ENCODE measurements at places on chromosomes 12 and 14.

GRCh38 chr14:101796016-101796415 lies 34.5 kb downstream of the PPP2R5C start:
- DNase-seq = no peak

- DNase-seq = peak; percentile 25
These were observed 41.8 kb upstream of the CLMN start for GRCh38 chr14:95361373-95362137.

DNA sequence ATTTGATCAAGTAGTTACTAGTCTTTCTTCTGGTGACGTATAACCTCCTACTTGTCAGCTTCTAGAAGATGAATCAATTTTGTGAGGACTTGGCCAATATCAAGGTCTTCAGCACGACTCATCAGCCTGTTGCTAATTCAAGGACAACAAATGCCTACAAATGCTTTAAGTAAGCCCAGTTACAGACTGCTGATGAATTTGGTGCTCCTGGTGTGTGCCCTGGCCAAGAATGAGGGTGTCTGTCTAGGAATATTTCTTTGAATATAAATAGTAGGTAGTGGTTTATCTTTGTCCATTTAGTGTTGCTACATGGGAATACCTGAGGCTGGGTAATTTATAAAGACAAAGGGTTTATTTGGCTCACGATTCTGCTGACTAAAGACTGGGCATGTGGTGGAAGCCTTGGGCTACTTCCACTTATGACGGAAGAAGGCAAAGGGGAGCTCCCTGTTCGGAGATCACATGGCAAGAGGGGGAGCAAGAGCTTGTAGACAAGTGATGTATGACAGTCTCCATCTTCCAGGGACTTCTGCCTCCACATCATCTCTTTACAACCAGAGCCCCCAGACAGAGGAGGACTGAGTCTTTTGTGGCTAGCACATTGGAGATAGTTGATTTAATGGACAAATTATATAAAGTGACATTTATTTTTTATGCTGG lies 180.2 kb downstream of the CRADD start:
- no peak for DNase-seq

DNA sequence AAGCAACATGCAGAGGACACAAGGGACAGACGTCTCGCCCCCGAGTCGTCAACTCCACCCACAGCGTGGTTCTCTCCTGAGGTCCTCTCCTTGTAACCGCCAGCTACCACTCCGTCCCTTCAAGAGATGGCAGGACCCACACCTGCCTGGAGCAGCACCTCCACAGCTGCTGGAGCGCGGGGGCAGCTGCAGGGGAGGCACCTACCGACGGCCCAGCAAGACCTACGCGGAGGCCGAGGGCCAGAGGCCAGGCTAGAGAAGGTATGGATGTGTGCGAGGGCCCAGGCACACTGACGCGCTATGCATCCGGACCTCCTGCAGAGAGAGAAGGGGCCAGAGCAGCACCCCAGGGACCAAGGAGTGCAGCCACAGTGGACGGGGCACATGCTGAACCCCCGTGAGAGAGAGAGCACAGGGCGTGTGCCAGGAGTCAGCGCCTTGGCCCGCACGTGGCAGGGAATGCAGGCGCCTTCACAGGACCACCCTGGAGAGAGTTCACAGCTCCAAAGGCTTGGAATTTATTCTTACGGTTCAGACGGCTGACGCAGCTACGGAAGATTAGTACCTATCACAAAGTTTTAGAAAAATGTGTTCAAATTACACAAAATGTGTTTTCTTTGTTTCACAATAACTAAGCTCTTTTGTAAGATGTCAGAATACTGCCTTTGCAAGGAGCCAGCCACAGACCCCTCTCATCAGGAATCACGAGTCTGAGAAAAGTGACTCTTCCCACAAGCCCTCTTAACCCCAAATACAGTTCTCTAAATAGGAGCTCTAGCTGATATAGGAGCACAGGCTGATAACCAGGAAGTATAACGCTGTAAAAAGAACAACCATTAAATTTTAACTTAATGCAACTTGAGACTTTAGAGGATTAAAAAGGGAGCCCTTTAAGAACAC lies 36.8 kb downstream of the CDC42BPB start:
- no peak for DNase-seq

DNA sequence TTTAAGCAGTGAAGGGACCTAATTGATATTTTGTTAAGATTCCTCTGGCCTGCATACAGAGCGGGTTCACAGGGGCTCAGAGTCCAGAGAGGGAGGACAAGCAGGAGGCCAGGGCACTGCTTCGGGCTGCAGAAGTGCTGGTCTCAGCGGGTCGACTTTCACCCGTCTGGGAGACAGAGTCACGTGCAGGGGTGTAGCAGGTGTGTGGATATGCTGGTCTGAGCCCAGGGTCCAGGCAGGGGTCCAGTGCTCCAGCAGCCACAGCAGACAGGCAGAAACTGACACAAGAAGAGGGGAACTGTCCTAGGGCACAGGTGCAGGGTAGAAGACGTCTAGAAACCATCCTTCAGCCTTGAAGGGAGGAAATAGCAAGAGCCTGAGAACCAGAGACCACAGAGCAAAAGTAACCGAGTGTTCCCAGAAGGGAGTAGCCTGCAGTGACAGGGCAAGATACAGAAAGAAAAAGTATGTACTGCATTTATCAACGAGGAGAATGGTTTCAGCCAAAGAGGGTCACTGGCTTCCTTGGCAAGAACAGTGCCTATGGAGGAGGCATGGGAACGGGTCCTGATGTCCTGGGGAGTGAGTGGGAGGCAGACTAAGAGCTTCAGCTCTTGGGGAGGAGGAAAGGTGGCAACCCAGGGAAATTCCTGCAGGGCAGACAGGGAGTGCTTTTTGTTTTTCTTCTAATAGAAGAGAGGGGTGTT lies 28.7 kb downstream of the FBXO21 start:
- no peak for DNase-seq

DNA sequence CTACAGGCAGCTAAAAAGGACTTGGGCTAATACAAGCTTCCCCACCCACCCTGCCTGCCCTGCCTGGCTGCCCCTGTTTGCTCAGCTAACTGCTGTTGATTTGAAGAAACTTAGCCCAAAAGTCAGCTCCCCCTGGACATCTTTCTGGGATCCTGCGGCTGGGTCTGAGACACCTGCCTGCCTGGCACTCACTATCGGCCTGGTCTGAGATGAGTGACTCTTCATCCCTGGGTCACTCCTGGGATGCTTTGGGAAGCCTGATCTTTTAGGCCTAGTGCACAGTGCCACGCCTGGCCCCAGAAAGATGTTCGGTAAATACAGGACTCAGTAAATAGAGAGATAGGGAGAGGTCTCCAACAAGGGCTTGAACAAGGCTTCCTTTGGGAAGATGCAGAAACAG lies 211.3 kb upstream of the DIO3 start:
- no peak for DNase-seq

DNA sequence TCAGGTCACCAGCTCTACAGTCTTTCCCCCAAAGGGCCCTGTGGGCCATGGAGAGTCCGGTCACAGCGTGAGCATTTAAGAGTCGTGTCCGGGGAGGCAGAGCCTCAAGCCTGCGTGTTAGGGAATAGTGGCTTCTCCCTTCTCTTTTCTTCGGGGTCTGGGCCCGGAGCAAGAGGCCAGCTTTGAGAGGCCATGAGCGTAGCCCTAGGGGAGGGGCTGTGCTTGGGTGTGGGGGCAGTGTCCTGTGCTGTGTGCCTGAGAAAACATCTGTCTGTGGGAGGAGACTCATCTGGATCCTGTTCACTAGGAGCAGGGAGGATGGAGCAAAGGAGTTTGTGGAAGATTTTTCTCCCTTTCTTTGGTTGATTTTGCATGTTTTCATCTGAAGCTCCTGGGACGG lies 5.3 kb downstream of the LRP1-AS start:
- no peak for DNase-seq

DNA sequence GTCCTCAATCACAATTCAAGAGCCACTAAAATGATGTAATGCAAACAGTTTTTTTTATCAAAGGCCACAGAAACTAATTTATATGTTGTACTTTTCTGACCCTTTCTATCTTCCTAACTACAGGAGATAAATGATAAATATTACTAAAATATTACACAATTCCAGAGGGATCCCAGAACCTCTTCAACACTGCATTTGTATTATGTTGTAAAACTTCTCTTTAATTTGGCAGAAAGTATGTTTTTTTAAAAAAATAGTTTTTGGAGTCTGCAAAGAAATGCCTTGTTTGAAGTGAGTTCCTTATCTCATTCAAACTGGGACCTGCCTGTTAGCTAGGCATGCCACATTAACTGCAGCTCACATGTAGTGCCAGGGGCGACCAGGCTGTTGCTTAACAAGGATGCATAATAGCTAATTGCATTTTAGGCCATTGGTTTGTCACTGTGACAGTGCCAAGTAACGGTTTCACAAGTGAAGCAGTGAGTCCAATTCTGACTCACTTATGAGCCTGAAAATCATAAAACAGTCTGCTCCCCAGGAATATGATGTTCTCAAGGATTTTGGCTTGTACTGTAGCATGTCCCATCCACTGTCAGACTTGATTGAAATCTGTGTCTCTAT lies 266.9 kb downstream of the KTN1 start:
- no peak for DNase-seq

DNA sequence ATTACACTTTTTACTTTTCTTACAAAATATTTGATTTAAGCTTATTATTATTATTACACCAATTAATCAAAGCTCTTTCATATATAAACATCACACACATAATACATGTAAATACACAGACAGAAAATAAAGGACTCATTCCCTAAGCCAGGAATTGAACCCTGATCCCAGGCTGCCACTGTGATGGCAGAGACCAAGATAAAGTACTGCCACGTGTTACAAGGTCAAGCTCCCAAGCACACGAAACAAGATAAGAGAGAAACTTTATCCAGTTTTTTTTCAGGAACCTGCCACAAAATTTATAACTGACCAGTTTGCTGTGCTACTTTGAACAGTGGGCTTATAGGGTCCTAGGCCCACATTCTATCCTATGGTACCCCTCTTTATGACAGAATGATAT lies 111.3 kb downstream of the EML1 start:
- no peak for DNase-seq

- no peak for DNase-seq
These were observed 134.9 kb downstream of the DPF3 start for GRCh38 chr14:72758993-72759392.

DNA sequence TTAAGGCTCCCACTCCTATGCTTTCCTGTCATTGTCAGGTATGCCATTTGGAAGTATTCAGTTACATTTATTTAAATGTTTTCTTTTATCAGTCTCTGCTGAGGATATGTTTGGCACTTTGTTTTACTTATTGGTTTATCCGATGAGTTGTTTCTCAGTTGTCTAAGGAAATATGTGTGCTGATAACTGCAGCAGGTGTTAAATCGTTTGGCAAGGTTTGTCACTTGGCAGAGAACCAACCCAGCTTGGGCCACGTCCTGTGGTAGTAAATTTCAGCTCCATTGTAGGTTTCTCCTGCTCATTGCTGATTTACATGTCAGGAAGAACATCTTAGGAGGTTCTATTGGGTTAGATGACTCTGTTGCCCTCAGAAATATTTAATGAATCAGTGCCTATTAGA lies 22.0 kb upstream of the MGST1 start:
- DNase-seq = no peak

DNA sequence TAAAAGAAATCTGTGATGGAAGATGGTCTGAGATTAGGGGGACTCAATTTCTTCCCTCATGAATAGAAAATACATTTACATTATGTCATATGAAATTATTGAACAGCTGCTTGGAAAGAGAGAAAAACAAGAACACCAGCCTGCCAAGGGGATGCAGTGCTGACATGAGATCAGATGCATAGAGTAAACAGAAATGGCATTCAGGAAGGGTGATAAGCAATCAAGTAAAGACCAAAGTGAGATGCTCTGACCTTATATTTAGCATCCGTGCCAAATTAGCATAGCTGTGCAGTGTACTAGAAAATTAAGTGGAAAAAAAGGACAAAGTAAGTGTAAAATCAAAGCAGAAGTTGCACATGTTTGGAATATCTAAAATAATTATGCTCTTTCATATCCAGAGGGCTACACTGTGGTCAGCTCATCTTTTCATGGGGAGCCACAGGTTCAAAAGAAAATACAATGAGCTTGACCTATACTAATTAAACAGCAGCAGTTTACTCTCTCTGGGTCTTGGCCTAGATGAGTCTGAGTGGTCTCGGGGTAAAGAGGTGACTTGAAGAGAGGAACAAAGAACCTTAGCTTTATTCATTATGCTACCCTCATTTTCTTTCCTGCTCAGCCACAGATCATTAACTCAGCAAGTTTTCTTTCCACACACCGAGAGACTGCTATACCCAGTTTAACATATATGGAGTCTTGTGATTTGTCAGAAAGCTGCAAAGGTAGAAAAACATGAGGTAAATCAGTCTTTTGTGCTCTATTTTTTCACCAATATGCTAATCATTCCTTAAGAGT lies 359.4 kb upstream of the FOXG1 start:
- no peak for DNase-seq

- DNase-seq = no peak
These were observed 169.5 kb upstream of the FOXN3 start for GRCh38 chr14:89586258-89587135.

GRCh38 chr12:18120899-18121298 lies 30.9 kb upstream of the RERGL start:
- DNase-seq = no peak

DNA sequence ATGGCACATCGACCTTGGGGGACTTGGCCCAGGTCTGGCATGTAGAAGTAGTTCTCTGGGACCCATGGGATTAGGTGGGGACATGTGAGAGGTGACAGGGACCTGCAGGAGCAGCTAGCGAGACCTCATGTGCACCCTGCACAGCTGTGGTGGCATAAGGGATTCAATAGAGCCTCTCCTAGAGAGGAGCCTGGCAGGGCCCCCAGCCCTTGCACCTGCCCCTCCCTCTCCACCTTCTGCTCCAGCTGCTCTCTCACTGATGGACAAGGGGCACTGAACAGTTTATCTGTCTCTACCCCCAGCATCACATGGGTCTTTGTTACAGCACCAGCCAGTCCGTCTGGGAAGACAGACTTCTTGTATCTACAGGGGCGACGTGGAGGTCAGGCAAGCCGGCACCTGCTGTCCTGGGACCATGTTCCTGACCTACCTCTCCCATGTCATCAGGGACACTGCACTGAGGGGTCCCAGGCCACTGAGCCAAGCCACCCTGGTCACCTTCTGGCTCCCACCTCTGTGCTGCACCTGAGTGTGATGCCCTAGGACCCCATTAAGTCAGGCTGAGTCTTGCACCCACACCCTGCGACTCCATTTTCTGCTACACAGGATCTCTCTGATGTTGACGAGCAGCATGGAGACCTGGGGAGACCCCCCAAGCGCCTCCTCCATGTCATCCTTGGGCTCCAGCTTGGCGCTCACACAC lies 32.6 kb downstream of the DDX11 start:
- no peak for DNase-seq

GRCh38 chr12:24424889-24425600 lies 475.6 kb upstream of the SOX5 start:
- no peak for DNase-seq

DNA sequence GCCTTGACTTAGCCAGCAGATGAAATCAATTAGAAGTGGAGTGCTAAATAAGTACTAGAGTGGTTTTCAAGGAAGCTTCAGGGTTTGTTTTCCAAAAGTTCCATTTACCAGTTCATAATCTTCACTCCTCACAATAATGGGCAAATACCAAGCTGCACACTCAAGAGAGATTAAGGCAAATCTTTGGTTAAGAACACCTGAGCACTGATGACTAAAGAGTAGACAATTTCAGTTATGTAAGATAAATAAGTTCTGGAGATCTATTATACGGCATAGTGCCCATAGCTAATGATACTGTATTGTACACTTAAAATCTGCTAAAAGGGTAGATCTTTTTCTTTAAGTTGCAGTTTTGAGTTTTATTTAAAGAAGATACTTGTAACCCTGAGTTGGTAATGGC lies 125.0 kb downstream of the ARMH4 start:
- DNase-seq = no peak
